ENCODE measurements at places on chromosomes 3 and 15. TPM values are rescaled to one million over a fixed set of nuclear protein-coding genes. Genes with fewer than 3 reads are reported as not detected.

DNA sequence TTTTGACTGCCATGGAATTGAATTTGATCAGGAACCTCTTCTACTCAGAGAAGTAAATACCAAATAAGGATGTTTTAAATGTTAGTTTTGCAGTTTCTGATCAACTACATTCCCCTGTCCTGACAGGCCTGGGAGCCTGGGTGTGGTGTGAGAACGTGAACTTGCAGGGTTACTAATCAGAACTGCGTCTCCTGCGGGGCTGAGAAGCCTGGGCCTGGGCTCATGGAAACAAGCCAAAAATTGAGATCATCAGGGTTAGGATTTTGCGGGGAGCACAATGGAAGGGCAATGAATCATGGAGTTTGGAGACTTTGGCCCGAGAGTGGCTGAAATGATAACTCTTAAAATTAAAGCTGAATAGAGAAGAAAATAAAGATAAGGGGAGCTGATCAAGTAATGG lies 47.8 kb upstream of the C3orf70 start:
- DNase-seq, result no peak

- peak; percentile 93 for DNase-seq
These were observed 2.6 kb downstream of the GNAI2 start for GRCh38 chr3:50238549-50239026.

DNA sequence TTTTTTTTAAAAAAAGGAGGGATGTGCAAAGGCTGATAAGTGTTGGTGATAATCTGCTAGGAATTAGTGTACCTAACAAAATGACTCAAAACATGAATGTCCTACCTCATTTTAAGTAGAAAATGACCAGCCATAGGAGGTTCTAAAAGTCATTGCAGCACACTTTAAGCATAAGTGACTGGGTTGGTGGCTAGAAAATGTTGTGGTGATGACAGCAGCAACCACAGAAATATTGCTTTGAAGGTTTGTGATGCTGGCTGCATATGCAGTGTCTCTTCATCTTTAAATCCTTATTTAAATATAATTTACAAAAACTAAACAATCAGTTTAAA lies 55.2 kb downstream of the CMSS1 start:
- no peak for DNase-seq

GRCh38 chr3:71051893-71052687 lies 531.4 kb downstream of the FOXP1 start:
- no peak for DNase-seq

DNA sequence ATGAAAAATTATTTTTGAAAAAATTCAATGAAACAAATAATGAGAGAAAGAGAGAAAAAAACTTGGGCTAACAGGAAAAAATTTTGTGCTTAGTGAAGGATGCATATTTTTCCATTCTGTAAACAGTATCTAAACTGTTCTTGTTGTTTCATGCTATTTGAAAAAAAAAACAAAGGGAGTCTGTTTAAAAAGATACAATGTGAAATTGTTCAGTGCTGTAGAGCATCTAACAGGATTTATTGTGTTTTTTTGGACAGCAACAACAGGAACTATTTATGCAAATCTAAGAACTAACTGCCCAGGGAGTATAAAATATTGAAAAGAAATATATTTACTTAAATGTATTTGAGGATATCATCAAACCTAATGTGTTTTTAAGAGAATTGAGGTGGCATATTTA lies 55.1 kb downstream of the PEX5L start:
- DNase-seq, result no peak

DNA sequence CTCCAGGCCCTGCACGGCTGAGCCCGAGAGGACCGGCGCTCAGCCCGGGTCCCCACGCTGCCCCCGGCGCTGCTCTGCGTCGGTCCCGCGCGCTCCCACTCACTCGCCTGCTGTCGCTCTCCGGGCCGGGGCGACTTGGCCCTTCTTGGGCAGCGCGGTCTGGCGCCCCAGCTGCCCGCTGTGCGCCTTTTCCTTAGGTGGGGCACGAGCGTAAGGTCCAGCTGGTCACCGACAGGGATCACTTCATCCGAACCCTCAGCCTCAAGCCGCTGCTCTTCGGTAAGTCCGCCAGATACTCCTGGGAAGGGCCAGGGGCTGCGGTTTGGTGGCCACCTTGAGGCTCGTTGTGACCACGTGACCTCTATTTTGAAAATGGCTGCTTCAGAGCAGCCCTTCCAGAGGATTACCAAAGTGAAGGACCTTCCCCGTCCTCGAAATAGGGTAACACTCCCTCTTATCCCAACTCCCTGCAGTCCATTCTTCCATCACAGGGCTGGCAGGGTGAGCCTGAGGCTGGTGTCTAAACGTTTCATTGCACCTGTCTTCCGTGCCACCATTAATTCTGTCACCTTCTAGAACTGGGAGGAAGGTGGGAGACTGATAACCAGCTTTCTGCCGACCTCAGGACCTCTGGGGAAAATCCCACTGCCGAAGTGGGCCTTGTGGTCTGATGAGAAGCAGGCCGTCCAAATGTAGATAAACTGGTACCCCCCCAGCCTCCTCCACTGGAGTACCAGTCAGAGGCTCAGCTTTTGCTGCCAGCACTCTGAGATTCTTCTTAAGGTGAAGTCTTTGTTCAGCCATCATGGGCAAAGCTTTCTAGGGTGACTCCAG lies 812 bp downstream of the P4HTM start:
- DNase-seq, result peak; percentile 43

DNA sequence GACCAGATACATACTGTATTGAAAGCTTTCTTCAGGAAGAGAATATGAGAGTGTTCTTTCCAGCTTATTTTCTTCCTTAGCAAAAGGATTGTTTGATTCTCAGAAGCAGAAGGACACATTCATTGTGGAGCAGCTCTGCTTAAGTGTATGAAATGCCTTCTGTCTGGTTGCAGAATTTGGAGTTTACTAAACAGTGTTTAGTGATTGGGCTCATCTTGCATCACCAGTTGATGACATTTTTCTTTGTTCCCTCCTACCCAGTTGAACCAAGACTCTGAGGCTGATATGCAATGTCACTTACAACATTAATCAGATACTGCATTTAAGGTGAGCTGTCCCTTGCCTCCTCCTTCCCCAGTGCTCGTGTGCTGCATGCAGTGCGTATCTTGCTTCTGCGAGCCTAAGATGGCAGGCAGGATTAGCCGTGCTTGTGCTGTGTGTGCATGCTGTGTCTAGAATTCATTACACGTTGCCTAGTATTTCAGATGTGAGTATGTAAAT lies 18.4 kb downstream of the ZBTB38 start:
- no peak for DNase-seq

DNA sequence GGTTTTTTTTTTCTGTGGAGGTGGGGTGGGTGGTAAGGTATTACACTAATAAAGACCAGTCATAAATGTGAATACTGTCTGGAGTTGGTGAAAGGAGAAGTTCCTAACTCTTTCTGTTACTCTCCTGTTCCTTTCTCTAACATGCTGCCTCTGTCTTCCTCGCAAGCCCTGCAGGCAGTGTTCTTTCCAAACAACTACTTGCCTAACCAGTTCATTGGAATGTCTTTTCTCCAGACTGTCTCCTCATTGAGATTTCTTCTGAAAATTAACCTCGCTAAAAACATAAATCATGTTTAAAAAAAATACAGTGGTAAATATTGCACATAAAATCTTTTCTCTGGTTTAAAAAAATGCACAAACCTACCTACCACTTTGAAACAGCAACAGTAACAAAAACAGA lies 135.2 kb downstream of the TP63 start:
- DNase-seq, result no peak

- DNase-seq, result no peak
These were observed 91.8 kb downstream of the LIPC start for GRCh38 chr15:58523634-58524033.

- DNase-seq, result no peak
These were observed at the start of gene UCN2 for GRCh38 chr3:48563382-48563918. UCN2 (minus strand) TSS chr3:48563781; CDS start chr3:48563124, 657 bp downstream.

GRCh38 chr3:37993460-37993819 lies 2.9 kb downstream of the VILL start:
- no peak for DNase-seq

GRCh38 chr15:100761290-100761935 lies 118.2 kb upstream of the ALDH1A3 start:
- DNase-seq, result no peak

DNA sequence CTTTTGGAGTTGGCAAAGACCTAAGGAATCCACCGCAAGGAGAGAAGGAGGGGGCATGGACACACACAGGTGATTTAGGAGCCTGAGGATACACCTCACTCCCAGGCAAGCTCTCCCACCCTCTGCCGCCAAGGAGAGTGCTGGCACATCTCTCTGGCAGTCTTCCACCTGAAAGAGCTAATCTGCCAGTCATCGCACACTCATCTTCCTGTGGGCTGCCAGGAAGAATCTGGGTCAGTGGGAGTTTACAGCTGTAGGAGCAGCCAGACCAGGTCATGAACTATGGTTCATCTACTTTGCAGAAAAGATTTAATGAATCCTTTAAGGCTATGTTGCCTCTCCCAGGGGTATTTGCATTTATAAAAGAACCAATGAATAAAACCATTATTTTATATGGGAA lies 170.6 kb upstream of the TSC22D2 start:
- no peak for DNase-seq

GRCh38 chr15:85383470-85384148 lies 3.2 kb downstream of the AKAP13 start:
- DNase-seq, result no peak

Gene FOXL2NB
- total RNA-seq, result not detected

Gene ARGFX
- total RNA-seq, result not detected

Measured in left ventricle myocardium superior (tissue), 1 donor.